Endothelial cell of coronary artery (primary cell): ENCODE measurements at places on chromosomes 1 and 21. TPM values are rescaled to one million over a fixed set of nuclear protein-coding genes. Genes with fewer than 3 reads are reported as not detected.

Gene SLC19A2
- 6.0 and 8.5 TPM in 2 replicates for total RNA-seq

Gene FLG
- total RNA-seq, result not detected in 2 replicates

Gene ST6GALNAC5
- not detected in 2 replicates for total RNA-seq

Gene ADGRB2
- total RNA-seq, result 0.85 and 1.2 TPM in 2 replicates

Gene NBPF20
- 2.6 and 3.7 TPM in 2 replicates for total RNA-seq

Gene CAMK1G
- not detected in 2 replicates for total RNA-seq

Gene KIAA0040
- 5.2 and 17.3 TPM in 2 replicates for total RNA-seq
